CD4-positive, alpha-beta memory T cell (primary cell): ENCODE measurements at places on chromosomes 1 and 21.

- no peak for DNase-seq
- no peaks in the 10 kb centered on the region for H3K4me1 ChIP-seq
- no peak overlapping the region for H3K27ac ChIP-seq
- no peaks in the 10 kb centered on the region for H3K36me3 ChIP-seq
Observed at GRCh38 chr1:243725075-243725474, 125.0 kb downstream of the AKT3 start.

- H3K4me1 ChIP-seq: no peaks in the 10 kb centered on the region
- H3K27ac ChIP-seq: no peak overlapping the region
- H3K36me3 ChIP-seq: no peaks in the 10 kb centered on the region
- no peak for DNase-seq
Observed at GRCh38 chr1:241317676-241318075, 39.3 kb downstream of the RGS7 start.

DNA sequence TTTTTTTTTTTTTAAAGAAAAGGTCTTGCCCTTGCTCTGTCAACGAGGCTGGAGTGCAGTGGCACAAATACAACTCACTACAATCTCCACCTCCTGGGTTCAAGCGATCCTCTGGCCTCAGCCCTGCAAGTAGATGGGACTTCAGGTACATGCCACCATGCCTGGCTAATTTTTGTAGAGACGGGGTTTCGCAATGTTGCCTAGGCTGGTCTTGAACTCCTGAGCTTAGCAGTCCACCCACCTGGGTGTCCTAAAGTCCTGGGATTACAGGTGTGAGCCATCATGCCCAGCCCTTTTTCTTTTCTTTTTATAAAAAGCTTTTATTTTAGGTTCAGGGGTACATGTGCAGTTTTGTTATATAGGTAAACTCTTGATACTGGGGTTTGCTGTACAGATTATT, 47.2 kb downstream of the TLR5 start:
- no peak overlapping the region for H3K27ac ChIP-seq
- DNase-seq: no peak
- no peaks in the 10 kb centered on the region for H3K36me3 ChIP-seq
- no peak overlapping the region for H3K4me3 ChIP-seq

GRCh38 chr1:176720838-176721237, 257.9 kb downstream of the PAPPA2 start:
- no peak overlapping the region for H3K27ac ChIP-seq
- no peak for DNase-seq
- no peak overlapping the region for H3K4me3 ChIP-seq
- H3K27me3 ChIP-seq: no peaks in the 10 kb centered on the region

- H3K27ac ChIP-seq: no peak overlapping the region
- H3K4me3 ChIP-seq: no peak overlapping the region
- no peaks in the 10 kb centered on the region for H3K36me3 ChIP-seq
- no peaks in the 10 kb centered on the region for H3K4me1 ChIP-seq
Observed at GRCh38 chr1:46772571-46772970, 26.3 kb upstream of the CYP4B1 start.
